Activated gamma-delta T cell (primary cell): ENCODE measurements at places on chromosomes 3 and 15.

DNA sequence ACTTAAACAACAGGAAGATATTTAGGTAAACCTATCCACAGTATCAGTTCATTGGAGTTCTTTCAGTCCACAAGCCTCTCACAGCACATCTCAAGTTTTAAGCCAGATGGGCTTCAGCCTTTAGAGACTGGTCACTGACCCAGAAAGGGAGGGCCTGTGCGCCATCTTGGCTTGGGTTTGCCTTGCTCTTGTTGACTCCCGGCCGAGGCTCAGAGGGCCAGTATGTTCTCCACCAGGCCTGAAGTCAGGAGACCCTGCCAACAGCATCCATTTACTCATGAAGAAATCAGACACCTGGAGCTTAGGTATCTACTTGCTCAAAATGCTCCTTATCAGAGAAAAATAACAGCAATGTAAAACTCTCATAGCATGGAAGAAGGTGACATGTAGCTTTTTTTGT is 6.2 kb downstream of the RGMA start:
- no peak for DNase-seq

- no peak for DNase-seq
Measured at GRCh38 chr15:90982135-90982534, 12.2 kb downstream of the PRC1 start.

GRCh38 chr3:117074826-117075225 is 365.2 kb downstream of the TUSC7 start:
- DNase-seq: no peak

GRCh38 chr3:51966016-51966415 is 1.2 kb downstream of the PCBP4 start:
- DNase-seq: no peak

DNA sequence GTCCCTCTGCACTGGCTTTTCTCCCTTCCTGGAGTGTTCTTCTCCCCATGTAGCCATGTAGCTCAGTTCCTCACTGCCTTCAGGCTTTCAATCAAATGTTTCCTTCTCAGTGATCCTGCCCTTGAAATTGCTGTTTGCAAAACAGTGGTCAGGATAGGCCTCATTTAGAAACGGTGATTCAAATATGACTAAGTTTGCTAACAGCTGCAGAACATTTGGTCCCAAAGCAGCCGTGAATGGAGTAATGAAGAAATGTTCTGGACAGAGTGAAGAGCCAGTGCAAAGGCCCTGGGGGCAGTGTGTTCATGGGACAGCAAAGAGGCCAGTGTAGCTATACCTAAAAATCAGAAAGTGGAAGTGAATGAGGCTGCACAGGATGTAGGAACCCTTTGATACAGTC is 223.4 kb downstream of the FEZF2 start:
- no peak for DNase-seq

GRCh38 chr3:158819282-158819681 is 17.4 kb downstream of the MFSD1 start:
- DNase-seq: no peak

DNA sequence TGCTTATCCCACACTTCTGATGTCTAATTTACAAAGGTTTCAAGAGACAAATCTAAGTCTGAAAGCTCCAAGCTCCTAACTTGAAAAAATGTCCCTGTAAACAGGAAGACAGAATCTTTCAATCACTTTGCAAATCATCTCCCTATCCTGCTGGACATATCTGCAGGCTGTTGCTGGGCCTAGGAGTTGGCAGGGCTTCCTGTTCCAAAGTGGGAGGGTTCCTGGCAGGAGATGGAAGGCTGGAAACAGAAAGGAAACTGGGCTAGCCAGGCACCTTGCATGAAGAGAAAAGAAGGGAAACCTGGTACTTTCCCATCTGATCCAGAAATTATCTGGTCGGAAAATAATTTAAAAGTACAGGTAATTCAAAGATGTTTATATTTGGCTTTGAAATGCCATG is 227.3 kb upstream of the IL12A start:
- DNase-seq: no peak
